Stimulated activated CD4-positive, alpha-beta T cell treated with anti-CD3 and anti-CD28 coated beads, Interleukin-4, amount 100 ng/mL, for 4 hours (primary cell): ENCODE measurements at places on chromosomes 2 and 18.

- no peak for DNase-seq
Measured at GRCh38 chr2:65402323-65402722, 30.1 kb downstream of the SPRED2 start.

DNA sequence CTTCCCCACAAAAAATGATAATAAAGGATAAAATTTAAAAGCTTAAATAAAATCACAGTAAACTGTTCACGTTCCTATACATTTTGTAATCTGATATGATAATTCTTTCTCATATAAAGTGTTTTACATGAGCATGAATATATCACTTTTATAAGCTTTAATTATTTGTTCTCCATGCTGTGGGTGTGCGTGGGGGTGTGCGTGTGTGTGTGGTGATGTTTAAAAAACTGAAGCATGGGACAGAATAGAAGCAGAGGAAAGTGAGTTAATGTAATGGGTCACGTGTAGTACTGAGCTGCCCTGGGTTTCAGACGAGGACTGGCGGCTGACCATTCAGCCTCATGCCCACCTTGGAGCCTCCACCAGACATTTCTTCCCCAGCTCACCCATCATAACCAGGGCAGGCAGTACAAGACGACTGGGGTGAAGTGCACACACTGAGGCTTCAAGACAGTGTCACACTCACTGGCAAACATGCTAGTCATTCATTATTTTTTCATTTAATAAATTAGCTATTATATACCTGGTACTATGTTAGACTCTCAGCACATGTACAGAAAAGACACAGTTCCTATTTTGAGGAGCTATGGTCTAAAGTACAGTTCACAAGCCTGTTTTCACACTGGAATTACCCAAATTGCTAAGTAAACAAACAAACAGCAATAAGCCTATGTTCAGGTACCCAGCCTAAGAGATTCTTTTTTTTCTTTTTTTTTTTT is 97.2 kb upstream of the LPIN2 start:
- no peak for DNase-seq

- DNase-seq: no peak
Measured at GRCh38 chr2:28516950-28517349, 21.1 kb downstream of the PLB1 start.

- no peak for DNase-seq
Measured at GRCh38 chr2:230893338-230893737, 28.6 kb downstream of the ITM2C start.

- no peak for DNase-seq
Measured at GRCh38 chr2:127517465-127517864, 8.8 kb downstream of the IWS1 start.

DNA sequence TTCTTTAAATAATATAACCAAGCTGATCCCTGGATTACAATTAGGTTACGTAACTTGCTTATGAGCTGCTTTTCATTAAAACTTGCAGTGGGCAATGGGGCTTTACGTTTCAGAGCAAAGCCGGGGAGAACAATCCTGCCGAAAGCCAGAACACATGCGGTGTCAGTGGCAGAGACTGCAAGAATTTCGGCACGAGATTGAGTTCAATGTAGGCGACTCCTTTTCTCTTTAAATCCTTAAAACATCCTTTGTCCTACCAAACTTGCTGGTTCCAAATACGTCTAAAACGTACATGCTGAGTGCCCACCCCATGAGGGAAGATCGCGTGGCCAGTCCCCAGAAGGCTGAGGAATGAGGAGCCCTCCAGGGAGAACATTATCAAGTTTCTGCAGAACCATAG is 36.8 kb upstream of the NCOA1 start:
- DNase-seq: no peak

DNA sequence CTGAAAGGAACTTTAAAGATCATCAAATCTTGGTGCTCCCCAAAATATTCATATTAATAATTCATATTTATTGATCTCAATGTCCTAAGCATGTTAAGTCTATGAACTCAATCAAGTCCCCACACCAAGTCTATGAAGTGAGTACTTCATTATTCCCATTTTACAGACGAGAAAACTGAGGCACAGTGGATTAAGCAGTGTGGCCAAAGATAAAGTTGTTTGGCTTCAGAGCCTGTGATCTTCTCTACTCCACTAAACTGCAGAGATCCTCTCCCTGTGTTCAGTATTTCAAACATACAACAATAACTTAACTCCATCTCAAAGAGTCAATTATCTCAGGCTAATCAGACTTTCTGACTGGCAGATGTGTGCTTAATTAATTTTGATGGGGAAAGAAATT is 29.8 kb downstream of the KCNK3 start:
- no peak for DNase-seq

DNA sequence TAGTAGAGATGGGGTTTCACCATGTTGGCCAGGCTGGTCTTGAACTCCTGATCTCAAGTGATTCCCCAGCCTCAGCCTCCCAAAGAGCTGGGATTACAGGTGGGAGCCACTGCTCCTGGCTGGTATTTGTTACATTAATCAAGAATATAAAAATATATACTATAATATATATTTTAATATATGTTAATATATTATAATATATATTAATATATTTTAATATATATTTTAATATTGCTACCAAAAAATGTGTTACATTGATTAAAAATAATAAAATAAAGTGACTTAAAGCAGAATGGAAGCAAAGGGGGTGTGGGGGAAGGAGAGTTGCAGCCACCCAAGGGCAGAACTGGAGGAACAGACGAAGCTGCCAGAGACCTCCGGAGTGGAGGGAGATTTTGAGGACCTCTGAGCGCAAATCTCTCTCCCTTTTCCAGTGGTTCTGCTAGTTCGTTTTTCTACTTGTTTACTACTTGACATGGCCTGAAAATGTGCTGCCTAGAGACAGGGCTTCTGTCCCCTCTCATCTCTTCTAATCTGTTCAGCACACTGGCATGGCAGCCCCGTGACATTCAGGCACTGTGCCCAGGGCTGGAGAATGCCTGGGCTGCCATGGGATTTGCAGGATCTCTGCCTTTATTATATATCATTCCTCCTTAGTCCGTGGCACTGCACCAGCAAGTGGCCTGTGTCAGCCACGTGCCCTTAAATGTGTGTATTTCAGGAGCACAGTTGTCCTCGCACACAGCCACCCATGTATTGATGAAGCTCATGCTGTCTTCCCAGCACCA is 47.9 kb upstream of the RAB12 start:
- no peak for DNase-seq

DNA sequence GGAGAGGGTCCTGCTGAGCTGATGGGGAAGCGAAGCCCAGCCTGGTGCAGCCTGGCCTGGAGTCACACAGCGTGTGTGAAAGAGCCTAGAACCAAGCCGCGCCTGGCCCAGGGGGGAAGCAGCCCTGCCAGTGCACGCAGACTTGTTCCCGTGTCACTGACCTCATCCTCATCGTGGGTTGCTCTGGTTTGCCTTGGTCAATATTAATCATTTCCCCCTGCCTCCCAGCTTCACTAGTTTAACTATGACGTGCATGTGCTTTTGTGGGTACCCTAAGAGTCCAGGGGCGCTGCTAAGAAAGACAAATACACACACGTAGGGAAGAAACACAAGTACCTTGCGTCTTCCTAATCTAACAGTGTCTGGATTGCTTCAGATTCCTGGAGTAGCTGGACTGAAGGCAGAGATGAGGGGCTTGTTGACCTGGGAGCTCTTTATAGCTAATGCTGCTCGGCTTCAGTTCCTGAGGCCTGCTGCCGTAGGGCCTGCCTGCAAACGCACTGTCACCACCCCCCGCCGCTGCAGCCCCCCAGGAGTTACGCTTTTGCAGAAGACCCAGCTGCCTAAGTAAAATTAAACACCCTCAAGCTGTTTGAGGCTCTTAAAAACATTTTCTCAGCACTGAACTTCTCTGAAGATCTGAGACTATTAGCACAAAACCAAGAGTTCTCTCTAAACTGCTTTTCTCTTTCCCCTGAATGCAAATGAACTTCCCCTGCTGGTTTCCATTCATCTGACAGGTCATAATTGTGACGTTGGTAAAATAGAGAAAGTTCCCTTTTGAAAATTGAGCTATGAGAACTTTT is 159.2 kb downstream of the FAM210A start:
- no peak for DNase-seq

GRCh38 chr2:28045676-28046351 is 155.3 kb downstream of the BABAM2 start:
- no peak for DNase-seq

DNA sequence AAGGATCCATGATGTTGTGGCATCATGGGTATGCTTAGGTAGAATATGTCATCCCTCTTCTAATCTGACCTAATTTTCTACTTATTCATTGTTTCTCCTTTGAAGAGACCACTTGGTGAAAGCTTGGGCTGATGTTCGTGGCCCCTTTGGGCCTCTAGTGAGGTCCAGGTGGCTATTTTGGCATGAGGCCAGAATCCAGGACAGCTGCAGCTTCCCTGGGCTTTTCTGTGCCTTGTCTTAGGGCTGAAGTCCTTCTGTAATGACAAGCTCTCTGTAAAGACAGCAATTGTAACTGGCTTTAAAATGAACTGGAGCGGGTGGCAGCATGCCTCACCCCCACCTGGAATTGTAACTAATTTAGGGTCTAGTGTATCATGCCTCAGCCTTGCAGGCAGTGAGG is 15.6 kb upstream of the MC2R start:
- DNase-seq: no peak

- no peak for DNase-seq
Measured at GRCh38 chr2:218400930-218401881, 1.5 kb downstream of the CTDSP1 start.

DNA sequence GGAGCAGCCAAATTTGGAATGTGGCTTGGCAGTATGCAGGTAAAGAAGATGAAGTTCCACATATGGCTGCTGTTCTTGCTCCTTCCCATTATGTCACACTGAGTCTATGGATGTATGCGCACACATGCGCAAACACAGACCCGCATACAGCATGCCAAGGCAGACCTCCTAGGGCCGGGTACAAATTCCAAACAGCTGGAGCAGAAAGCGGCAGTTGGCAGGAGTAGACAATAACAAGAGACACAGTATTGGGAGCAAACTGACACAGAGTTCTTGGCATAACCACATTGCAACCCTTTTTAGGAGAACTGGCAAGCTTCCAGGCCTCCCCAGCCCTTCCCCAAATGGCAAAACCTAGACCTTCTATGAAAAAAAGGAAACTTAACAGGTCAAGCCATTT is 268.9 kb downstream of the SP3 start:
- DNase-seq: no peak

DNA sequence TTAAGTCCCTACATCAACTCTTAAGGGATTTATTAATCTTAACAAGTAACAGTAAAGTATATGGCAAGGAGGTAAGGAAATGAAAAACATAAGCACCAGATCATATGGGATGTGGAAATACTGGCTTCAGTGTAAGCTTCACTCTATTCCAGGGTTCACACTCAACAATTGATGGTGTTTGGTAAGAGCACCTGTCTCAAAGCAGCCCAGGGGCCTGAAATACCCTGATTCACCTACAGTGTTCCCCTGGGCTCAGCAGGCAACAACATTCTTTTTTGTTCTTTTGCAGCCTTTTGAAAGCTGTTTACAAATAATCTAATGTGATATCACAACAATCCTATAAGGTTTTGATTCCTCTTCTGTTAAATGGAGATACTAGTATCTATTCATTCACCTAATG is 1.2 kb upstream of the MLPH start:
- DNase-seq: no peak

- DNase-seq: no peak
Measured at GRCh38 chr2:55054106-55054875, 4.0 kb upstream of the RTN4 start.

GRCh38 chr2:4673025-4673489 is 969.7 kb downstream of the DCDC2C start:
- no peak for DNase-seq

DNA sequence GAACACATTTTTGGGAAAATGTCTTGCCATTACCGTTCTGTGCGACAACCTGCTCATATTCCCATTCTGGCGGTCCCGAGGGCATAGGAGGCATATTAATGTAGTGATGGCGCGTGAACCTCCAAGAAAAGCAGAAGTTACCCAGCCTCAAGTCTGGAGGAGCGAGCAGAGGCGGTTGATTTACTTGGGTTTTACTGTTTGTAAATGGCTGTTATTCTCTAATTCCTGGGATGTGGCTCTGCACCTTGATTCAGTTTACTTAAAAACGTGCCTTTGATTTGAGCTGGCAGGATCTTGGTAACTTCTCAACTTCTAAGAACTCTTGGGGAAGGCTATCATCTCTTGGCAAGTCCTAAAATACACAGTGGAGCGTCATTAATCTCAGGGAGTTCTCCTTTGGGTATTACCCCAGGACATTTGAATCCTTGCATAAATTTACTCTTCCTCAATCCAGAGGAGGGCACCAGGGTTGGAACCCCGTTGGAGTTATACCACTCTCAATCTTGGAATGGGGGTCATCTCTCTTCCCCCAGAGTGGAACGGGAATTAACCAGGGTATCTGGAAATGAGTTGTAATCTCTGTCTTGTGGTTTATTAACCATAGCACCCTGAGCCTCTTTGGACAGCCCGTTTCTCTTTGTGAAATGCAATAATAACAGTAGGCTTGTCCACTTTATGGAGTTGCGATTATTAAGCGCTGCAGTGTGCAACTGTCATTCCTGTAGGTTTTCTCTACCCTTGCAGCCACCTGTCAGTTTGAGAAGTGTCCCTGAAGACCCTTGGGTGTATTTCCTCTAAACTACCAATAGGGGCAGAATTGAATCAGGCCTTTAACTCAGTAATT is 2.1 kb downstream of the HK2 start:
- no peak for DNase-seq
